Glutamatergic neuron (in vitro differentiated cells): ENCODE measurements at places on chromosomes 2 and 18. TPM values are rescaled to one million over a fixed set of nuclear protein-coding genes. Genes with fewer than 3 reads are reported as not detected.

- DNase-seq: no peak
- H3K36me3 ChIP-seq: no peaks in the 10 kb centered on the region
- no peak overlapping the region for H3K27ac ChIP-seq
- peaks cover 26% of the 10 kb centered on the region for H3K4me1 ChIP-seq
- no peak overlapping the region for H3K4me3 ChIP-seq
Measured at GRCh38 chr2:11743366-11743765, 3.1 kb upstream of the LPIN1 start.

GRCh38 chr2:27566628-27567027, 16.2 kb upstream of the ZNF512 start:
- no peaks in the 10 kb centered on the region for H3K4me1 ChIP-seq
- DNase-seq: no peak
- no peaks in the 10 kb centered on the region for H3K27me3 ChIP-seq
- no peak overlapping the region for H3K4me3 ChIP-seq

GRCh38 chr2:230942920-230943896, 18.2 kb upstream of the GPR55 start:
- H3K4me1 ChIP-seq: no peaks in the 10 kb centered on the region
- no peak for DNase-seq
- H3K36me3 ChIP-seq: no peaks in the 10 kb centered on the region
- no peak overlapping the region for H3K4me3 ChIP-seq
- H3K27ac ChIP-seq: no peak overlapping the region

GRCh38 chr18:70506511-70506910, 217.7 kb downstream of the SOCS6 start:
- peaks cover 4% of the 10 kb centered on the region for H3K27me3 ChIP-seq
- no peak overlapping the region for H3K4me3 ChIP-seq
- no peaks in the 10 kb centered on the region for H3K36me3 ChIP-seq
- no peak for DNase-seq

GRCh38 chr18:8139127-8139527, 470.1 kb upstream of the RAB12 start:
- no peak overlapping the region for H3K4me3 ChIP-seq
- no peak for DNase-seq
- no peaks in the 10 kb centered on the region for H3K36me3 ChIP-seq
- no peak overlapping the region for H3K27ac ChIP-seq
- no peaks in the 10 kb centered on the region for H3K27me3 ChIP-seq

DNA sequence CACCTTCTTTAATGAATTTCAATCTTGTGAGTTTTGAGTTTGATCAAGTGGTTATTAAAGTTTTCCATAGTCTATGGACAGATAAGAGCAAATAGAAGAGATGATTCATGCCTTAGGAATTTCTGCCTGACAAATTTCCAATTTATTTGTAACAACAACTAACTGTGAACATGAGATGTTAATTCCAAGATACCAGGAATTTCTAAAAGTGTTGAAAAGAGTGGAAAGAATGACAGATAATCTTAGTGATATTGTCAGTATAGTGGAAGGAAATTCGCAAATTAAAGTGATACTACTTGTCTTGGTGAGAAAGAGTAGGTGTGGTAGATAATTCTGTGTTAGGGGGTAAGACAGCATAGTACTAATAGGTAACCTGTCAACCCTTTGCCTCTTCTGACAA, 82.4 kb downstream of the AGPS start:
- no peaks in the 10 kb centered on the region for H3K4me1 ChIP-seq
- peaks cover 6% of the 10 kb centered on the region for H3K27me3 ChIP-seq
- H3K4me3 ChIP-seq: no peak overlapping the region

DNA sequence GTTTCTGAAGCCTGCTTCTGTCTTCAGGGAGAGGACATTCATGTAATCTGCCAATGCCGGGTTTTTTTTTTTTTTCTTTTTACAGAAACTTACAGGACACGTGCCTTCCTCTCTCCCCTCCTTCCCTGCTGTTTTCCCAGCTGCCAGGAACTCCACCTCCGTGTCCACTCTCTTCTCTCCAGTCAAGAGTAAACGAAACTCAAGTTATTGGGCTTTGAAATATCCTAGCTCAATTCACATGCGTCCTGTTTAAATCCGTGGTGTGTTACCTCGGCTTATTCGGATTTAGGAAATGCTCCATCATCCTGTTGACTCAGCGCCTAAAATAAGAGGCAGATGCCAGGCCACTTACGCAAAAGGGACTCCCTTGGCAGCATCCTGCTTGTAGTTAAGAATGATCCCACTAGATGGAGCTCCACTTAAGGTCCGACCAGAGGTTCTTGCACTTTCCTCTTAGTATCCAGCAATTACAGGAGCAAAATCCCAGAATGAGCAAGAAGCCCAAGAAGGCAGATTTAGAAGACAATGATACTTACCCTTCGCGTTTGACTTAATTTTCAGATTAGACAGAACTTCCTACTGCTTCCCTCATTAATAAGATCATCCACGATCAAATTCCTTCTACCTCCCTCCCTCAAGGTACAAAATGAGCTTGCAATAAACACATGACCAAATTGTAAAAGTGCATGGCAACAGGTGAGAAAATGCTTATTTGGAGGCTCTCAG, 97.2 kb upstream of the ZCCHC2 start:
- H3K4me3 ChIP-seq: peak overlapping the region; percentile 83
- peaks cover 11% of the 10 kb centered on the region for H3K4me1 ChIP-seq
- H3K36me3 ChIP-seq: peaks cover 7% of the 10 kb centered on the region
- DNase-seq: peak; percentile 35
- H3K27ac ChIP-seq: peak overlapping the region; percentile 41
- H3K27me3 ChIP-seq: peaks cover 1% of the 10 kb centered on the region

DNA sequence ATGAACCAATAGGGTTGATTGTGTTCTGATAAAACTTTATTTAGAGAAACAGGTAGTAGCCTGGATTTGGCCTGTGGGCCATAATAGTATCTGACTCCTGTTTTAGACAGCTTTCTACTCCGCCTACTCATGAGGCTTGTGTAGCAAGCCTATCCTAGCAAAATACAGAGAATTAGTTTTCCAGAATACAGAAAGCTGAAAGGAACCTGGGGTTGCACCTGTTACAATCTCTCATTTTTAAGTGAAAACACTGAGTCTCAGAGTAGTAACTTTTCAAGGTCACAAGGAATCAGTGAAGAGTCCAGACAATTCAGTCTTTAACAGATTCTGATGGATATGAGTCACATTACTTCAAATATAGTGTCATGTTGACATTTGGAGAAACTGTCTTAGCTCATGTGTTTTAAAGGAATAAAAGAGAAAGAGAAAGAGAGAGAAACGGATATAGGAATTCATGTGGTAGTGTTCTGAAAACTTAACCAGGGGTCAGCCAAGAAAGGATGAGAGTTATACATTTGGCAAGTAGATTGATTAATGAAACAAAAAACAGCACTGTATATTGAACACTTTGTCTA, 17.0 kb downstream of the ARHGAP28 start:
- DNase-seq: no peak
- H3K27ac ChIP-seq: no peak overlapping the region
- H3K4me3 ChIP-seq: no peak overlapping the region
- H3K36me3 ChIP-seq: no peaks in the 10 kb centered on the region
- peaks cover 2% of the 10 kb centered on the region for H3K27me3 ChIP-seq

DNA sequence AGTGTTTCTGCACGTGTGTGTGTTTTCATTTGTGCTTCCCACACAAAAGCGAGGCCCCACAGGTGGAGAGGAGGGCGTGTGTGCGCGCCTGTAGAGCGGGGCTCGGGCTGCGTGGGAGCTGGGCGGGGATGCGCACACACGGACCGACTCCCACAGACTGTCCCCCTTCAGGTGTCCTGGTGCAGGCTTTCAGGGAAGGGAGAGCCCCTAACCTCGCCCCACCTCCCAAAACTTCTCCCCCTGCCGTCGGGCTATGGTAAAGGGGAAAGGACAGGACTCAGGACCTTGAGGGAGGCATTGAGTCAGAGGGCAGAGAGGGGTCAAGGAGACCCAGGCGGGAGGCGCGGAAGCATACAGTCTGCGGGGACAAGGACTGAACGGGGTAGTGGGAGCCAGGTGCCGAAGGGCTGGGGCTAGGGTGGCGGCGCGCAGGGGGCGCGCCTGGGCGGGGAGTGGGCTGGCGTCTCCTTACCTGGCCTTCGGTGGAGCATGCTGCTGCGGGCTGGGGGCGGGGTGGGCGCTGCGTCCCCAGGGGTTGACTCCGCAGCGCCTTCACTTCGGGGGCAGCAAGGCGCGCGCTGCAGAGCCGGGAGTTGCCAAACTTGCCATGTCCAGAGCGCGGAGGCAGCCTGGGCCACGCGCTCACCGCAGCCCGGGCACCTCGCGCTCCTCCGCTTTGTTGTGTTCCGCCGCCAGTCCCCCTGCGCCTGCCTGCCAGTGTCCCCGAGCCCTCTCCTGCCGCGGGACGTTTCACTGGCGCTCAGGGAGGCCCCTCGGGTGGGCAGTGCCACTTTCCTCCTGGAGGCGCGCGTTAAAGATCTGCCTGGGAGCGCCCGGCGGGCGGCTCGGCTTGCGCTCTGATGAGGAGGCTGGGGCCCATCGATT, 302.0 kb downstream of the NCKAP5 start:
- H3K4me1 ChIP-seq: peaks cover 4% of the 10 kb centered on the region
- H3K4me3 ChIP-seq: peak overlapping the region; percentile 87
- H3K27ac ChIP-seq: no peak overlapping the region

DNA sequence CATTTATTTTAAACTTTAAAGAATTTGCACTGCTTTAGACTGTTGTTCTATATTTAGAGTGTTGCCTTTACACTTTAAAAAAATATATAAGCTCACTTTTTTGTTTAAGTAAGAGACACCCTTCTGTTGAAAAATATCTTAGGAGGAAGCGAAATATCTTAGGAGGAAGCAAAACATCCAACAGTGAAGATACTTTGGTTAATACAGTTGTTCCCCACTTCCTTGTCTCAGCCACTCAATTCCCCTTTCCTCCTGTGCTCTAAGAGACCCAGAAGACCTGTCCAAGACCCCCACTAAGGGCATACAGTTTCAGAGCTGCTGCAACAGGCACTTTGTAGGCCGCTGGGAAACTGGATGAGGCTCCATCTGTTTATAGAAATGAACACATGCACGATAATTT, 5.7 kb downstream of the SERPINB8 start:
- no peaks in the 10 kb centered on the region for H3K36me3 ChIP-seq
- H3K27ac ChIP-seq: no peak overlapping the region
- H3K4me1 ChIP-seq: peaks cover 8% of the 10 kb centered on the region
- peaks cover 10% of the 10 kb centered on the region for H3K27me3 ChIP-seq

DNA sequence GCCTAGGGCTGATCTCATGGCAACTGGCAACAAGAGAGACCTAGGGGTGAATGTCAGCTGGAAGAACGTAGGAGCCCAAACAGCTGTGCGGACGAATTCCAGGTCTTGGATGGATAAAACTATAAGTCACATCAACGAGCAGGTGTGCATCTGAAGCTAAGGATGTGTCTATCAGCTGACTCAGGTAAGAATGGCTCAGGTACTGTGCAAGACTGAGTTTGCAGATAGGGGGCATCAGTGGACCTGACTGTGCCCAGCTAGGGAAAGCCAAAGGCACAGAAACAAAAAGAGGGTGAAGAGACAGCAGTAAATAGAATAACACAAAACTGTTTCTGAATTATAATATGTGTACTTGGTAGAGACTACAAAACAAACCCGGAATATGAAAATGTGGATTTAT, 357.3 kb downstream of the ZEB2 start:
- peaks cover 3% of the 10 kb centered on the region for H3K4me1 ChIP-seq
- no peak overlapping the region for H3K27ac ChIP-seq
- H3K4me3 ChIP-seq: no peak overlapping the region
- H3K27me3 ChIP-seq: peaks cover 2% of the 10 kb centered on the region

GRCh38 chr2:231411831-231412617, 16.5 kb downstream of the B3GNT7 start:
- peaks cover 2% of the 10 kb centered on the region for H3K27me3 ChIP-seq
- H3K36me3 ChIP-seq: no peaks in the 10 kb centered on the region
- no peak overlapping the region for H3K27ac ChIP-seq
- peaks cover 11% of the 10 kb centered on the region for H3K4me1 ChIP-seq

DNA sequence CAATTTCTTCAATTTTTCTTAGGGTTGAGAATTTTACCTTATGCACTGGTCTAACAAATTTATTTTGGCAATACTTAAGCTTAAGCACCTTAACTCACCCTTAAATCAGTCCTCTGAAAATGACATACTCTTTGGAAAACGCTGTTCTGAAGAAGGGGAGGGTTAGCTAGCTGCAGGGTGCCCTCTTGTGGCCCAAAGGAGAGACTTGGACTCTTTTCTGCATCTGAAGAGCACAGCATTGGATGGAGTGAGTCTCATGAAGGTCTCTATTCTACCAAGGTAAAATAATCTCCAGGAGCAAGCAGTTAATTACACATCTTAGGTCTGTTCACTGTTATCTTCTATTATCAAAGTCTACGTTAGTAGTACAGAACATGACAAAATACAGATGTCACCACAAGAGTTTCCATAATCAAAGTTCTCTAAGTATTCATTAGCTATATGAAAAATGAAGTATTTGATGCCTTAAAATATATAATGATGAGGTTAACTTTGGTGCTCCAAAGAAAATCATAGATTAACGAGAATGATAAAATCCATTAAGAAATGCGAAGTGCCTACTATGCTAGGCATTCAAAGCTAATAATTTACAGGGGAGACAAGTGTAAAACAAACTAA, 24.4 kb downstream of the PUM2 start:
- H3K27me3 ChIP-seq: no peaks in the 10 kb centered on the region
- no peaks in the 10 kb centered on the region for H3K36me3 ChIP-seq
- H3K27ac ChIP-seq: no peak overlapping the region
- peaks cover 19% of the 10 kb centered on the region for H3K4me1 ChIP-seq
- DNase-seq: peak; percentile 64
- no peak overlapping the region for H3K4me3 ChIP-seq

DNA sequence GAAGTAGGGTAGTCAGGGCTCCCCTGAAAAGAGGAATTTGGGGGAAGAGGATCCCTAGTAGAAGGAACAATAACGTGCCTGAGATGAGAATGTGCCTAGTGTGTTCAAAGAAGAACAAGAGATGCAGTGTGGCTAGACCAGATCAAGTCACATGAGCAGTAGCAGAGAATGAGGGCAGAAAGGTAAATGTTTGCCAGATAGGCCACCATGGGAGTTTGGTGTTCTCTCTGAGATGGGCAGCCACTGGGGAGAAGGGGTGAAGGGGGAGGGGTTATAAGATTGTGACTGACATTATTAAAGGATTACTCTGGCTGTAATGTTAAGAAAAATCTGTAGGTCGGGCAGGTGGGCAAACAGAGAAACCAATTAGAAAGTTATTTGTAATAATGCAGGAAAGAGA, 166.0 kb downstream of the LCLAT1 start:
- no peak for DNase-seq
- H3K27ac ChIP-seq: no peak overlapping the region
- no peaks in the 10 kb centered on the region for H3K27me3 ChIP-seq
- H3K4me3 ChIP-seq: no peak overlapping the region

DNA sequence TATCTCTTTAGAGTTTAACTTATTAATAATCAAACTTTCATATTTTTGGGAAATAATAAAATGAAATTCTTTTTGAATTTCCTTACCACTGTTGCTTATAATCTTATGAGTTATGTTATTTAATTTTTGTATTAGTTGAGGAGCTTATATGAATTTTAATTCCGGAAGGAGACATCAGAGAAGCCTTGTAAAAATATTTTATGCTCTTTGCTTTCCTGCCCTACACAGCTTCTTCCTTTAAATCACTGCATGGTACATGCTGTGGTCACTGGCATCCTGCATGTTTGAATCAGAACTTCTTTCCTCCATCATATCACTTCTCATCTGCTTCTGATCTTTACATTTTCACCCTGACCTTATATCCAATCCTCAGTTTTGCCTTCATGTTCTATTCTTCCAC, 266.7 kb upstream of the ZSWIM2 start:
- H3K27ac ChIP-seq: no peak overlapping the region
- no peak for DNase-seq
- no peaks in the 10 kb centered on the region for H3K4me1 ChIP-seq

TWIST2 gene
- not detected for total RNA-seq

ANKMY1 gene
- total RNA-seq: 9.0 TPM

RNF144A gene
- 40.2 TPM for total RNA-seq

ARHGAP25 gene
- total RNA-seq: 1.4 TPM

MARCO gene
- total RNA-seq: not detected

SNORC gene
- 2.4 TPM for total RNA-seq

MYO5B gene
- total RNA-seq: 2.7 TPM

SERPINB12 gene
- not detected for total RNA-seq

SGPP2 gene
- 2.1 TPM for total RNA-seq
